ENCODE measurements at places on chromosomes 5 and 9. TPM values are rescaled to one million over a fixed set of nuclear protein-coding genes. Genes with fewer than 3 reads are reported as not detected.

The FREM1 gene
- total RNA-seq, result 21.0 TPM

DNA sequence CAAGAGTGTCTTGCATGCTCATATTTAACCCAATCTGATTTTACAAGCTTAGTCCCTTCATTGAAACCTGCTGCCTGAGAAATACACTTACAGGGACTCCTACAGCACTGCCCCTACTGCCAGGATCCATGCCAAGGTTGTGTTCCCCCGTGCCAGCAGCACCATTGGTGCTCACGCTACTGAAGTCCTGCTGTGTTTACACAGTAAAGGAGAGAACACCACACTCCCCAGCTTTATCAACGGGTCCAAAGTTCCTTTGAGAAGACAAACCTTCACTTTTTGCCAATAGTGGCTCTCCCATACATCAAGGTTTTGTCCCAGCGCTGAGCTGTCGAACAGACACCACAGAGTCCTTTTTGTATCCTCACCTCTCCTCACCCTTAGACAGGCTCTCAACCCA, 155.1 kb upstream of the WWC1 start:
- no peak overlapping the region for H3K4me3 ChIP-seq
- no peaks in the 10 kb centered on the region for H3K27me3 ChIP-seq
- DNase-seq, result no peak
- H3K27ac ChIP-seq, result no peak overlapping the region

- no peak for DNase-seq
- no peaks in the 10 kb centered on the region for H3K27me3 ChIP-seq
- H3K36me3 ChIP-seq, result no peaks in the 10 kb centered on the region
- peaks cover 16% of the 10 kb centered on the region for H3K4me1 ChIP-seq
Observed at GRCh38 chr5:146039420-146039819, 66.0 kb downstream of the PLAC8L1 start.

- no peaks in the 10 kb centered on the region for H3K36me3 ChIP-seq
- H3K4me1 ChIP-seq, result no peaks in the 10 kb centered on the region
- peak; percentile 2 for DNase-seq
- peak overlapping the region; percentile 9 for H3K27ac ChIP-seq
Observed at GRCh38 chr9:114677418-114677817, 4.6 kb downstream of the TEX48 start.

The TAS2R1 gene
- total RNA-seq, result not detected

GRCh38 chr5:103706939-103707682, 144.5 kb upstream of the NUDT12 start:
- no peaks in the 10 kb centered on the region for H3K36me3 ChIP-seq
- no peaks in the 10 kb centered on the region for H3K4me1 ChIP-seq
- H3K27ac ChIP-seq, result no peak overlapping the region
- H3K27me3 ChIP-seq, result no peaks in the 10 kb centered on the region
- DNase-seq, result no peak

The C5 gene
- 96.6 TPM for total RNA-seq

DNA sequence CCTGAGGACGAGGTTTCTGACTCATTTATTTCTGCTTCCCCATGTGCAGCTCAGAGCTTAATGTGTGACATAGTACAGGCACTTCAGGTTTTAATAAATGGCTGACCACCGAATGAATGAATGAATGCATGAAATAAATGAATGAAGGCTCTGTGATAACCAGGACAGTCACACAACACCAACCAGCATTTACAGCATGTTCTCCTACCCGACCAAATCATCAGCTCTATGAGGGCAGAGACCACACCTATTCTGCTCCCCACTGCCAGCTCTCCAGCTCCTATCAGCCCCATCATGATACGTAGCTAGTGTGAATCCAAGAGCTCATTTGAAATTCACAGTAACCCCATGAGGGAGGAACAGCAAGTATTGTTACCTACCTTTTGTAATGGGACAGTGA, 4.8 kb downstream of the TMOD1 start:
- DNase-seq, result no peak
- peaks cover 24% of the 10 kb centered on the region for H3K27me3 ChIP-seq
- H3K27ac ChIP-seq, result no peak overlapping the region
- H3K4me3 ChIP-seq, result no peak overlapping the region
- no peaks in the 10 kb centered on the region for H3K4me1 ChIP-seq

- no peaks in the 10 kb centered on the region for H3K27me3 ChIP-seq
- H3K4me1 ChIP-seq, result peaks cover 8% of the 10 kb centered on the region
- peaks cover 12% of the 10 kb centered on the region for H3K36me3 ChIP-seq
Observed at GRCh38 chr5:172456076-172456722, 1.9 kb upstream of the SH3PXD2B start.

Measured in endodermal cell (in vitro differentiated cells).